ENCODE measurements at places on chromosomes 11 and 22.

DNA sequence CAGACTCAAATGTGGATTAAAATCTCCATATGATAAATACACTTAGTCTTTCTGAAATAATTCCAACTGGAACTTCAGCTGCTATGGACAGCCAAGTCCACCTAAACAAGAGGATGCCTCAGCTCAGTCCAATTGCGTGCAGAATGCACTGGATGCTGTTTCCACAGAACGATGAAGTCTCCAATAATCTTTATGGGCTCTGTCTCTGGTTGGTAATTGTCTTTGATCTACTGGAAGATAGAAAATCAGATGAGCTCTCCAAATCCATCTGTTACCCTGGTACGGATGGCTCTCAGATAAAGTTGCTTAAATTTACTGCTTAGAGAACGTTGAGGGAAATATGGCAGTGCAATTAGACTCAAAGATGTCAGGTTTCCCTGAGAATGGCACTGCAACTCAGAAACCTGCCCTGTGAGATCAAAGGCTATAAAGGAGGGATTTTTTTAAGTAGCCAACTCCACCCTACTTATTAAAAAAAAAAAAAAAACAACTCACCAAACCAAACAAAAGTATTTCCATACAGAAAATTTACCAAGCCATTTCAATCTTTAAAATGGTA, 859 bp upstream of the BIRC3 start:
- no peak for DNase-seq

DNA sequence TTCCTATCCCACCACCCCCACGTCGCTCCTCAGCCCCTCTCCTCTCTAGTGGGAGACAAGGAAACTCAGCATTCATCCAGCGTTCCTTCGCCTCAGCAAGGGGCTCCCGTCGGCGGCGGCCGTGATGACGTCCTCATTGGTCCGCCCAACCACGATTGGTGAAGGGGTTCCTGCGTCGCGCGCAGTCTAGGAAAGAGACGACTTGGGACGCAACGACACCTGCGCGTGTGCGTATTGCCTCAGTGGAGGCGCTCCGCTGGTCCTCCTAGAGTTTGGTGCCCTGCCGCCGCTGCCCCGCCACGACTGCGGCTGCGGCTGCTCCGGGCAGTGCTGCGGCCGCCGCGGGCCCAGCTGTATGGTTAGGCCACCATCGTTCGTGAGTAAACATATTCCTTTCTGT, 56.6 kb downstream of the CCDC81 start:
- DNase-seq = no peak

DNA sequence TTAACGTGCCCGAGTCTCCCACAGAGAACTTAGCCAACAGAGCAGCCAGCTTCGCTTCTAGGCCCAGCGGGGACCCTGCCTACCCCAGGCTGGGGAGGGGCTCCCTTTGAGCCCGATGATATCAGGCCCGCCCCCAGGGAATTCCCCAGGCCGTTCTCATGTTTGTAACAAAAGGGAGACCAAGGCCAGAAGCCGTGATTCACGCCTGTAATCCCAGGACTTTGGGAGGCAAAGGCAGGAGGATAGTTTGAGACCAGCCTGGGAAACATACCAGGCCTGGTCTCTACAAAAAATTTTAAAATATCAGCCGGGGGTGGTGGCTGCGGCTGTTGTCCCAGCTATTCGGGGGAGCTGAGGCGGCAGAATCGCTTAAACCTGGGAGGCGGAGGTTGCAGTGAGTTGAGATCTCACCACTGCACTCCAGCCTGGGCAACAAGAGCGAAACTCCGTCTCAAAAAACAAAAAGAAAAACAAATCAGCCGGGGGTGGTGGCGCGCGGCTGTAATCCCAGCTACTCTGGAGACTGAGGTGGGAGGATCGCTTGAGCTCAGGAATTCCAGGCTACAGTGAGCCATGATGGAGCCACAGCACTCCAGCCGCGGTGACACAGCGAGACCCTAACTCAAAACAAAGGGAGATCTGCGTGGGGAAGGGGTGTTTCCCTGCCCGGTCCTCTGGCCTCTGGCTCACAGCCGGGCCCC, 1.7 kb downstream of the DRD4 start:
- DNase-seq = no peak

DNA sequence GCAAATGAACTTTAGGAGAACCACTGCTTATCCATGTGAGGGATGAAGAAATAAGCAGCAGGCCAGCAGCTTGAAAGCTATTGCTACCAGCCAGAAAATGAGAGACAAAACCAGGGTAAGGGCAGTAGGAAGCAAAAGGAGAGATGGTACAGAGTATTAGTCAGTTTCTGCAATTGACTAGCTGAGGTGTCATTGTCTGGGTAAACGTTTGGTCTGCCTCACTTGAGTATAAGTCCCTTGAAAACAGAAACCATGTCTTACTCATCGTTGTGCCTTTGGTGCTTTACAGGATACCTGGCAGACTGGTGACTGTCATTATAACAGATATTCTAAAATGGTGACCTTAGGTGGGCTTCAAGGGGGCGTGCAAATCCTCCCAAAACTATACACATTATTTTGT, 63.9 kb upstream of the USP47 start:
- DNase-seq = no peak

DNA sequence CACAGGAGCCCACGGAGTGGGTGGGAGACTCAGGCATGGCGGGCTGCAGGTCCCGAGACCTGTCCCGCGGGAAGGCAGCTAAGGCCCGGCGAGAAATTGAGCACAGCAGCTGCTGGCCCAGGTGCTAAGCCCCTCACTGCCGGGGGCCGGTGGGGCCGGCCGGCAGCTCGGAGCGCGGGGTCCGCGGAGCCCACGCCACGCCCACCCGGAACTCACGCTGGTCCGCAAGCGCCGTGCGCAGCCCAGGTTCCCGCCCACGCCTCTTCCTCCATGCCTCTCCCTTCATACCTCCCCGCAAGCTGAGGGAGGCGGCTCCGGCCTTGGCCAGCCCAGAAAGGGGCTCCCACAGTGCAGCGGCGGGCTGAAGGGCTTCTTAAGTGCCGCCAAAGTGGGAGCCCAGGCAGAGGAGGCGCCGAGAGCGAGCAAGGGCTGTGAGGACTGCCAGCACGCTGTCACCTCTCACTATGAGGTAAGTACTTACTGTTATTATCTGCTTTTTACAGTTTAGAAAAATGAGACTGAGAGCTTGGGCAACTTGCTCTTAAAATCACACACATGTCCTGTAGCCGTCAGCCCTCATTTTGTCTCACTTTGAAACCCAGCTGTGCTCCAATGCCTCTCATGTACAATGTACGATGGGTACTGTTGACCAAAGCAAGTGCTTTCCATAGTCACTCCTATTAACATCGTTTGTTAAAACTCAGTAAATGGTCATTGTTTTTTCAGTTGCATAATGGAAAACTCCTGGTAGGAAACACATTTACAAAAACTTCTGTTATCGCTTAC, 12.2 kb upstream of the OR10D3 start:
- no peak for DNase-seq

DNA sequence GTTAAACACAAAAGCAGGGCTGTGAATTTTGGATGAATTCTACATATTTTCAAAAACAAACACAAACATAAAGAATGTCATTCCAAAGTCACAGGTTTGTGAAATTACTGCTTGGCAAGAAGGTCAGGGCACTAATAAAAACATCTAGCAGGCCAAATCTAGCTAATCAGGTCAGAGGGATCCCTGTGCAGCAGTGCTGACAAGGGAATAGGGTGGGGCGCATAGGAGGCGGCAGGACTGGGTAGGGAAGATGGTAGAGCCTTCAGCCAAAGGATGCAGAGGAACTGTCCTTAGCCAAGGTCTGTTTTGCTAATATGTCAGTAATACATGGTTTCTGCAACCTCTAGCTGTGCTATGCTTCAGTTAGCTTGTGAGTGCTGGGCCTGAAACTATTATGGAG, 396.6 kb downstream of the TENM4 start:
- no peak for DNase-seq

- no peak for DNase-seq
Observed at GRCh38 chr11:119975561-119976152, 162.3 kb downstream of the TRIM29 start.

DNA sequence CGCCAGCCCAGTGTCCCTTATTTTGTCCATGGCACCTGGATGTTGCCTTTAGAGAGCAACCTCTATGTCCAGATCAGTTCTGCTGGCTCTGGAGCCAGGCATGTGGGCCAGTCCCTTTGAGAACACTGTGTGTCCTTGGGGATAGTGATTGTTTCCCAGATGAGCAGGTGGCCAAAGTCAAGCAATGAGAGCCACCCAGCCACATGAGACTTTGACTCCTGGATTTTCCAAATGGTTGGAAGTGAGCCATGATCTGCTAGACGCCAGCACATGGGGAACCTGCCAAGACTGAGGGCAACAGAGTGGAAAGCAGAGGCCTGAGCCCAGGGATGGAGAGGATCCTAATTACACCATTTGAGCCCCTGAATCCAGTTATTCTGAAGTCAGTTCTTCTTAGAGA, 479.8 kb downstream of the OPCML start:
- DNase-seq = no peak

GRCh38 chr11:68523743-68524142, 63.2 kb downstream of the PPP6R3 start:
- DNase-seq = no peak

- DNase-seq = no peak
Observed at GRCh38 chr11:94647926-94648325, 80.8 kb downstream of the PIWIL4 start.

GRCh38 chr11:134366254-134366653, 34.5 kb downstream of the GLB1L2 start:
- DNase-seq = no peak

- no peak for DNase-seq
Observed at GRCh38 chr11:69249311-69250185, 44.4 kb upstream of the MYEOV start.

DNA sequence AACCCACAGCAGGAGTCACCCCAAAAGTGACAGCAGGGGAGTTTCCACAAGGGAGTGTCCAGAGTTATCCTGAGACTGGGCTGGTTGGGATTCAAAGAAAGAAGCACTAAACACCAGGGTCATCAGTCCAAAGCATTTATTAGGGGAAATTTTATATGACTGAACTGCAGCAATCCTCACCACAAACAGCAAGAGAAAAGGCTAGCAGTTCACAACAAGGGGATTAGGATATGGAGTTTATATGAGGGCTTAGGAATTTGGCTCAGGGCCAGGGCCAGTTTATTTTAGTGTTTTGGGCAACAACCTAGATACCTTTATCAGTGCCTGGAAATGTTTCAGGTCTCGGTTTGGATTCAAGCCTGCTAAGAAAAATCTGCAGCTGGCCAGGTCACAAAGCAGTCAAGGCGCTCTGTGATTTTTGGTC, 4.6 kb upstream of the TMEM126A start:
- DNase-seq = no peak

DNA sequence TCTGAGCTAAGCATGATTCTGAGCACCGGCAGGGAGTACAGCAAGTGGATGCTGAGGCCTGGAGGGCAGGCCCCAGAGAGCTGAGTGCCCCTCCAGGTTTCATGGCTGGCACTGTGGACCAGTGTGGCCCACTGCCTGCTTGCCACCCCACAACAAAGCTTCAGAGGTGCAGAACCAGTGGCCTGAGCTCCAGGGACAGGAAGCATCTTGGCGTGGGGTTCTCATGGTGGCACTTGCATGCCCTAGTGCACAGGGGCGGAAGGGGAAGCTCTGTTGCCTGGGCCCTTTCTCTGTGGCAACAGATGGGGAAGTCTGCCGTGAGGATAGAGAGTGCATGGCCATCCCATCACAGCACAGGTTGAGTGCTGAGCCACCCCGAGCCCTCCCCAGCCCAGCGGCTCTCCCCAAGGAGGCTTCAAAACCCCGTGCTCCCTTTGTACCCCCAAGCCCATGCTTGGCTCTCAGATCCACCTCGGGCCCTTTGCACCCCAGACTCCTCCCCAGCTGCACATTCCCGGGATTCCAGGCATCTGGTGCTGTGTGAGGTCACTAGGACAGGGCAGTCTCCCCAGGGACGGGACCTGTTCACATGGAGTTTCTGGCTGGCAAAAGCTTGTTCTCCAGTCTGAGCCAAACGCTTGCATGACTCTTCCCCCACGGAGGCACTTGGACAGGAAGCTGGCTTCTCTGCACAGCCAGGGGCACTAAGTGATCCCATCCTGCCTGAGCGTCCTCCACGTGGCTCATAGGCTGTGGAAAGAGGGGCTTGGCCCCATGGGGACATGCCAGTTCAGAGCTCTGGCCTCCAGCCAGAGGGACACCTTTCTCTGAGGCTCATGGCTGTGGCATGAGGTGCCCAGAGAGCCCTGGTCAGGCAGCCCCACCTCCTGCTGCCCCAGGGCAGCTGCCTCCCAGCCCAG, 4.2 kb downstream of the SLC25A1 start:
- DNase-seq = no peak

DNA sequence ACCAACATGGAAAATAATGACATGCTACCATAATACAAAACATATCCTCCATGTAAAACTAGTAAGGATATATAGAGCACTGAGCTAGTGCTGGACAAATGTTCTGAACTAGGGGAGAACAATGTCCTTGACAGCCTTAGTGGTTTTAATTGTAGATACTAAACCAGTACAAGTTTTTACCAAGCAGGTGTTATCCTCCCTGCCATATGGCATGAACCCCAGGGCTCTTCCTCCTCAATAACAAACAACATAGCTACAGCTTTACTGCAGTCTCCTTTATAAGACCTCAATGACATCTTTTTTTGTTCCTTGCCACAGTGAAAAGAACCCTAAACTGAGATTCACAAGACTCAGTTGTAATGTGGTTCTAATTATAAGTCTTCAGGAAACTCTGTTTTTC, 70.2 kb upstream of the GDPD4 start:
- DNase-seq = no peak

GRCh38 chr22:41875531-41876270, 39.2 kb downstream of the SHISA8 start:
- no peak for DNase-seq

DNA sequence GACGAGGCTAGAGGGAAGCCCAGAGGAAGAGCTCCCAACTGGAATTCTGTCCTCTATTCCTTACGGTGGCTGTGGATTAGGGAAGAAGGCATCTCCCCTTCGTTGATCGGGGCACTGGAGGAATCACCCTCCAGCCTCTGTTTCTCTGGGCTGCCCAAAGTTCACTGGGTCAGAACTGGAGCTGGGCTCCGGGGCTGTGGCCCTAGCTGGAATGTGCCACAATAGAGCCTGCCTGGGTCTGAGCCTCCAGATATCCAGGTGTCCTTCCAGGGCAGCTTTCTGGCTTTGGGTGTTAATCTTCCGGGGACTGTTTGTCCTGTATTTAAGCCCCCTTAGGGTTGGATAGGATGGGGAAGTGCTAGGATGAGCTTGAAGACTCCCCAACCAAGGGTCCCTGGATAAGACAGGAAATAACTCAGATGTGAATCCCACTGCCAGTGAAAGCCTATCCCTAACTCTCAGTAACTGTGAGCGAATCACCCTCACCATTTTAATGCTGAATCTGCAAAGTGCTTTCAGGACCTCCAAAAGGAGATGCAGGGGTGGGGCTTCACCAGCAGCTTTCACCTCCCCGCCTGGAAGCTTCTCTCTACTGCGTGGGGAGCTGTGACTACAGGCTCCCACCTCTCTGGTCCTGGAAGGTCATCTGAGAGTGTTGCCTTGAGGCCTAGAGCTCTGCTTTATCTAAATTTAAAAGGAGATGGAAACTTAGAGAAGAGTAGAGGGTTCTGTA, 9.5 kb downstream of the YPEL4 start:
- no peak for DNase-seq

- DNase-seq = no peak
Observed at GRCh38 chr11:4466871-4467442, 15.5 kb upstream of the OR52K1 start.

- no peak for DNase-seq
Observed at GRCh38 chr11:96875712-96876111, 485.9 kb downstream of the JRKL start.

All from stimulated activated CD4-positive, alpha-beta T cell treated with anti-CD3 and anti-CD28 coated beads, Interleukin-1b, Interleukin-23, amount 100 ng/mL, for 1 hour (primary cell).